T-cell (primary cell): ENCODE measurements at places on chromosomes 6 and 20.

DNA sequence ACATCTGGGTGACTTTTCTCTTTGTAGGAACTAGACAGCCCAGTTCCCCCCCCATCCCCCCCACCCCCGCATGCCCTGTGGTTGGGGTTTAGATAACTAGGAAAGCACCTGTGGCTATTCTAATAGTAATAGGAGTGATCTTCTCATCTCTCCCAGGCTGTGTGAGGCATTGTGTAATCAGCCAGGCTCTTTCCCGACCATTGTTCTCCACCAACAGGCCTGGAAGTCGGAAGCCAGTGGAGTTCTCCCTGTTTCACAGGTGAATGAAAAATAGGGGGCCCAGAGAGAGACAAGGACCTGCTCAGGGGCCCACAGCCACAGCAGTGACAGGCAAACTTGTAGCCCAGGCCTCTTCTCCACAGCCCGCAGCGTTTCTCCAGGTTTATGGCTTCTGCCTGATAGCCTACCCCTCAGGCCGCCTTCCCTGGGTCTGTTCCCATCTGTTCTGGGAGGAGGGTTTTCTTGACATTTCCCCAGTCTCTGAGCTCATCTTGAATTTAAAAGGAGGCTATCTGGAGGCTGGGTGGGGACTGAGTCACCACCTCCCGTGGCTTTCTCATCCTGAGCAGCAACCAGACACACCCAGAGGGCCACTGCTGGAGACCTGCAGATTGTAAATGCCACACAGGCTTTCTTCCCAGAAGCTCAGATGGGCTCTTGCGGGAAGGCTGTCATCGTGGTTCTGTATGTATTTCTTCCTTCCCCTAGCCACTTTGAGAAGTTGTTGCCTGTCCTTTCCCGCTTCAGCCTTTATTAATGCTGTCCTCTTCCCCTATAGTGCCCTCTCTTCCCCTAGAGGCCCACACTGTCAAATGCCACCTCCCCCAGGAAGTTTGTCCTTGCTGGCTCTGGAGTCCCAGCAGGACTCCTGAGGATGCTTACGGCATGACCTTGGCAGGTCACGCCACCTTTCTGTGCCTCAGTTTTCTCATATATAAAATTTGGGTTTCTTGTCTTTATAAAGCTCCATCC lies 75.9 kb upstream of the MYL9 start:
- no peak for DNase-seq

- DNase-seq = no peak
These were observed 764 bp upstream of the SNAP25 start for GRCh38 chr20:10217721-10218410.

GRCh38 chr6:161169696-161170095 lies 104.2 kb downstream of the AGPAT4 start:
- no peak for DNase-seq

DNA sequence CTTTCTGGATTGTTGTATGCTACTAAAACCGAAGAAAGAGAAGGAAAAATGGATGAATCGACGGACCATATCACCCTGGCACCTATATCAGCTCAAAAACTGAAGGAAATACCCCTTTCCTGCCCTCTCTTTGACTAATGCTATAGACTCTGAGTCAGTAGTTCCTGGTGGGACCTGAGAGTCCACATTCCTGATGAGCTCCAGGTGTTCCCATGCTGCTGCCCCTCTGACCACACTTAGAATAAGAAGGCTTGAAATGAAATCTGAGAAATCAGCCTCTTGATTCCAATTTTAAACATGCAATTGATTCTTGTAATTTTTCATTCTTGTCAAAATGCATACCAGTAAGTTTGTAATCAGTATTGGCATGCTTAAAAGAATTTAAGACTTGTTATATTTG lies 75.2 kb downstream of the PRL start:
- no peak for DNase-seq

GRCh38 chr6:19320111-19320581 lies 517.0 kb upstream of the ID4 start:
- no peak for DNase-seq

- DNase-seq = no peak
These were observed 54.8 kb upstream of the FAM83C start for GRCh38 chr20:35347011-35347410.

- no peak for DNase-seq
These were observed 16.0 kb upstream of the ATRN start for GRCh38 chr20:3454831-3455230.

DNA sequence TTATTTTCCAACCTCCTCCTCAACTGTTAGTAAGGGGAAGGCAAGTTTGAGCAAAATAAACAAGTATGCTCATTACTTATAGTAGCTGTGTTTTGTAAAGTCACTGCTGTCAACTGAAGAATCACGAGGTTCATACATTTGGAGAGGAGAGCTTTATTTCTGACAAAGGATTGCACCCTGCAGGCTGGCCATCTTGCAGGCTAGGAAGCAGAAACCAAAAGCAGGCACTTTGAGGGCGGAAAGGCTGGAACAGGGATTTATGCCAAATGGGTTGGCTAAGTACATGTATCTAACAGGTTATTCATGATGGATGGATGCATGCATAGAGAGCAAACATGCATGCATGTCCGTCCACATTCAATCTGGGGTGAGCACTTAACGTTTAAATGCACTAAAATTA lies 46.7 kb downstream of the PSMB1 start:
- DNase-seq = no peak

DNA sequence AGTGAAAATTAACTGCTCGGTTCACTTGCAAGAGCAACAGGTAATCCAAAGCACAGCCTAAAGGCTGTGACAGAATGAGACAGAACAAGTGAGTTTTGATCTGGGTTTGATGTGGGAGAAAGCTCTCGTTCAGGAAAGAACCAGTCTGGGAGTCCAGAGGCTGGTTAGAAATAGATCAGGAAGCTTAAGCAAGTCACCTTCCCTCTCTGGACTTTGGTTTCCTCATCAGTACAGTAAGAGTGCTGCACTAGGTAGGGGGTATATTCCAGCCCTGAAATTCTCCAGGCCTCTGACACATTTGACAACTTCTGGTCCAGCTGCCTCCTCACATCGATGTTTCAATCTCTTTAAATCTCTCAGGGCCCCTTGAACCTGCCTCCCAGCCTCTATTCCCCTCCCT lies 33.7 kb upstream of the MDGA1 start:
- DNase-seq = no peak

DNA sequence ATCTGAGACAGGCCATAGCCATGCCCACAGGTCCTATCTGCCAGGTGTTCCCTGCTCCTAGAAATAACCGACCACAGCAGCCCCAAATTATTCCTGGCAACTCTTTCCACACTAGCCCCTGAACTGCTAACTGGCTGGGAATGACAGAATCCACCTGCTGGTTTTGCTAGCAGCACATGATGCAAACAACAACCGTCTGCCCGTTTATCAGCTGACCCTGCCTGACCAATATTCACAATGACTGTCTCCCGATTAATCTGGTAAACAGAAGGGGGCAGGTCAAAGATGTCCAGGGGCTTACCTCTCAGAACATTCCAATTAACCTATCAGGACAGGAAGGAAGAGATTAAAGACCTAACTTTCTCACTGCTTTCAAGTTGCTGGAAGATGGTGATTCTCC lies 101.5 kb downstream of the NRSN1 start:
- DNase-seq = no peak

DNA sequence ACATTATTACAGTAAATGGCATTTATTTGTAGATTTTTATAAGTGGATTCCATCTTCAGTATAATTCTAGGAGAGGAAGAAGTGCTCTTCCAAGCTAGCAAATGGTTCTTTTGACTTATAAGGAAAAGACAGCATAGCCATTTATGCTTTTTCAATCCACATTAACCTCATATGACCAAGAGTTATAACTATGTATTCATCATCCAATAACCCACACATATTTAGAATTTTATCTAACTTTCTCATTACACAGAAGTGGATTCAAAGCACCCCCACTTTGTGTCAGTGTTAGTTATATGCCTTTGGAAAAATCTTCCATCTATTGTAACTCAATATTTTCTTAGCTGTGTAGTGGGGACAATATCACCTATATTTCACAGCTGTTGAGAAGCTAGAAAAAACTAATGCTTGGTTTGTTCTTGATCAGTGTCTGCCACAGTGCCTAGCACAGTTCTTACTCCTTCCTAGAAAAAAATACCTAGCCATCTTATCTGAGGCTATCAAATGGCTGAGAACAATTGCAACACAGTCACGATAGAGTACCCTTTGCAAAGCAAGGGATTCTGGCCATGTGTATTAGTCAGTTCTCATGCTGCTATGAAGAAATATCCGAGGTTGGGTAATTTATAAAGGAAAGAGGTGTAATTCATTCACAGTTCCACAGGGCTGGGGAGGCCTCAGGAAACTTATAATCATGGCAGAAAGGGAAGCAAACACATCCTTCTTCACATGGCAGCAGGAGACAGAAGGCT lies 986.3 kb downstream of the TFAP2A start:
- no peak for DNase-seq

GRCh38 chr6:158803733-158804143 lies 15.4 kb downstream of the EZR start:
- DNase-seq = peak; percentile 25

- no peak for DNase-seq
These were observed 97.0 kb upstream of the PREP start for GRCh38 chr6:105499931-105500330.

DNA sequence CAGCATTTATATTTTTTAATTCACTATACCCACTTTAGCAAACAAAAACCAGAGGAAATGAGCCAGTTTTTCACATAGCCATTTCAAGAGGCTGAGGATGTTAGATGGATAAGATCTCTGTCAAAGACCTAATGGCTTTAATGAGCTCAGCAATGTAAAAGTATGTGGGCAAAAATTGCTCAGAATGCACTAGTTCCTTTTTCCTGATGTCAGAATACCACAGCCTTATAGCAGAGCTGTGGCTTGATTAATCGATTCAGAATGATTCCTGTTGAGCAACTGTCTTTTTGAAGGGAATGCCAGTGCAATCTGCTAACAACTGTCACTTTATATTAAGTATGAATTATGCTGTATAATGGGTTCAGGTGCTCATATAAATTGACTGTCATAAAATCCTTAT lies 100.6 kb upstream of the HIVEP1 start:
- DNase-seq = no peak

- peak; percentile 6 for DNase-seq
These were observed 87.5 kb downstream of the CRYBG1 start for GRCh38 chr6:106448000-106448426.
